Esophagus mucosa (tissue), 1 donor: ENCODE measurements at places on chromosomes 16 and 17.
A peak's percentile ranks its signal among the peaks of the same experiment; 100 is the strongest.

- ATAC-seq: no peak
Measured at GRCh38 chr17:81964081-81964849, 3.3 kb upstream of the NOTUM start.

- no peak for ATAC-seq
Measured at GRCh38 chr17:49946964-49947584, 21.9 kb upstream of the DLX4 start.

DNA sequence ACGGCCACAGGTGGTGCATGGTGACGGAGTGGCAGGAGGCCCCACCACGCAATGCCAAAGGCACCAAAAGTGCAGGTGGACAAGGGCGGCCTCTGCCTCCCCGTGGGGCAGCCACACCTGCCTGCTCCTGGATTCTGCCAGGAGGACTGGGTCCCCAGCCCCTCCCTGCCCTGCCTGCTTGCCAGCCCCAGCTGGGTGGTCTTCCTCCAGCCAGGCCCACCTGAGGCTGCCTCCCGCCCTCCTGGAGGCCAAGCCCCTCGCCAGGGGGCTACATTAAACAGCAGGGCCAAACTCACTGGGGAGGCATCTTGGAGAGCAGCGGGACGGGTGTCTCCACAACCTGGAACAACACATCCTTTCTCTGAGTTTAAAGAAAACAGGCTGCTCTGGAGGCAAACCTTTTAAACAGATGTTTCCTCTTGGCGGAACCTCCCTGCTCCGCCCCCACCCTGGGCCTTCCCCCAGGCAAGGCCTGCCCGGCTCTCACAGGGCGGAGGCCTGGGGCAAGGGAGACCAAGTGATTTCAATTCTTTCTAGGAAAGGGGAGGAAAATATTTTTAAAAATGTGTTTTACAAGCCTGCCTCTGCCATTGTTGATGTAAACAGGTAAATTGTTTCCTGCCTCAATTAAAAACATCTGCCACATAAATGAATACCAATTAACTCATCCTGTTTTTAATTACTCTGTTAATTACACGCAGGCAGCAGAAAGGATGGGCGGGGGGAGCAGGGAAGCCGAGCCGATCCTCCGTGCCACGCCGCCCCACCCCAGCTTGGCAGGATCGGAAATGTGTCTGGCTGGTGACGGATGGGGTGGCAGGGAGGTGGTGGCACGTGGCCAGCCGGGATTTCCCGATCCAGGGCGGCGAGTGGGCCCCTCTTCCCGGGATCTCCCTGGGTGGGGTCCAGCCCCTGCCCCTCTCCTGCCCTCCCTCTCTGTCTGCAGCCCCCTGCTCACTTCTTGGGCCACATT is 54.4 kb upstream of the PABPN1L start:
- ATAC-seq: peak; percentile 38

- no peak for ATAC-seq
Measured at GRCh38 chr17:16477255-16477654, 14.7 kb downstream of the LRRC75A start.

DNA sequence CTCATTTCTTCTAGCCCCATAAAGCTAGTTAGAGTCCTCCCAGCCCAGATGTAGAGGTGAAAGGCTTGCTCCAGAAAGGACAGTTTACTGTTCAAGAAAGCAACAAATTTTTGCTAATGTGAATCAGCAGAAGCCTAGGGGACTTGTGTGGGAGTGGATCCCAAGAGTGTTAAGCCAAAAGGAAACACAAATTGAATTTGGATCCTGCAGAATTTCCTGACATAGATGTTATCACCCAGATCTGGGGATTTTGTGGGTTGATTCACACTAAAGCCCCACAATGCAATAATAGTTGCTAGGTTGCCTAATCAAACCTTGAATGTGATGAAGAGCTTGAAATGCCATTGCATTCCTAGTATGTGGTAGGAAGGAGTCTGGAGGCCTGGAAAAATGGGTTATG is 135.2 kb upstream of the HS3ST3A1 start:
- no peak for ATAC-seq

DNA sequence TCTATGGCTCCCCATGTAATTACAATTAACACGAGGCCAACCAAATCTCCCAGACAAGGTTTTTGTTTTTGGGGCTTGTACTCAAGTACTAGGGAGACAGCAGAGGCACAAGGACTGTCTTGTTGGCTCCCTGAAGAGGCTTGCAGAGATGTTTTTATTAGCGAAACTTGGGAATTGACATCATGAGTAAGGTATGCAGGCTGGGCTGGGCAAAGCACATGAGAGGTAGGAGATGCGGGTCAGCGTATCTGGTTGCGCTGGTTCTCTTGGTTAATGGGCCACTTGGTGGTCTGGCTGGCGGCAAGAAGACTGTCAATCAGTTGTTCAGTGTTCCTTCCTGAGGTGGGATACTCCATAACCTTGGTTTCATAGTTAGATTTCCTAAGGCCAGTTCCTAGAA is 28.9 kb downstream of the LCMT1 start:
- no peak for ATAC-seq

- no peak for ATAC-seq
Measured at GRCh38 chr17:80080081-80080480, 21.3 kb upstream of the GAA start.

DNA sequence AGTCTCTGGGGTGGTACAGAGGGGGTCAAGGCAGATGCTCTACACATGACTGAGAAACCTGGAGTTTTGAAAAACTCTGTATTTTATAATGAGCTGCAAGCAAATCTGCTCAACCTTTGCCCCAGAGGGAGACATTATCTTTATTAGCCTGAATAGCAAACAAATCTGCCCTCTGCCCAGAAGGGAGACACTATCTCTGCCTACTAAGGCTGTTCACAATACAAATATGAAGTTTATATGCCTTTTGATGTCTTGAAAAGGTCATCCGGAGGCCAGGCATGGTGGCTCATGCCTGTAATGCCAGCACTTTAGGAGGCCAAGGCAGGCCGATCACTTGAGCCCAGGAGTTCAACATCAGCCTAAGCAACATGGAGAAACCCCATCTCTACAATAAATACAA is 11.0 kb upstream of the XYLT1 start:
- ATAC-seq: no peak

GRCh38 chr17:80002690-80003490 is 32.8 kb downstream of the TBC1D16 start:
- no peak for ATAC-seq

DNA sequence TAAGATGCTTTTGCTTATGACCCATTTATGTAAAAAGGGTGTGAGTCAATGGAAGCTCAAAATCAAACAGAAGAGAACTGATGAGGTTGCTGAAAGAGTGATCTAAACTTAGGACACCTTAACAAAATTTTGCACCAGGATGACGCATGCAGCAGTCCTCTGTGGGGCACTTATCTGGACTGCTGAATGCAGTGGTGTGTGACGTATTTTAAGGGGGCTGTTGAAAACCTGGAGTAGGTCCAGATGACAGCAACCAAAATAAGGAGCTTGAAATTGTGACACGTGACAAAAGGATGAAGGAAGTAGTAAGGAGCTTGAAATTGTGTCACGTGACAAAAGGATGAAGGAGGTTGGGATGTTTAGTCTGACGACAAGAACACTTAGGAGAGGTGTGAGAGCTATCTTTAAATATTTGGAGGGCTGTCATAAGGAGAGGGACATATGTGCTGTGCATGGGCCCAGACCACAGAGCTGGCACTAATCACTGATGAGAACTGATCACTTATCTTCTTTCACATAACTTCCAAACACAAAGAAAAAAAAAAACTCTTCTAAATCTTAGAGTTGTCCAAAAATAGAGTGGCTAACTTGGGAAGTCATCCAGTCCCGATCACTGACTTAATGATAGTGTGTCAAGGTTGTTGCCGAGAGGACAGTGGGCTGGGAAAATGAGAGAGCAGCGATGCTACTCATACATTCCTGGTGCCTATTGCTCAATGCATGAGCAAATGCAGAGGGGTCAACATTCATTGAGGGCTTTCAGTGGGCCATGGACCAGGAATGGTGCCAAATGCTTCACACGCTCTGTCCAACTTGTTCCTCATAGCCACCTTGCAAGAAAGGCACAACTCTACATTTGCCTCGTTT is 264.2 kb upstream of the ZFHX3 start:
- ATAC-seq: no peak

DNA sequence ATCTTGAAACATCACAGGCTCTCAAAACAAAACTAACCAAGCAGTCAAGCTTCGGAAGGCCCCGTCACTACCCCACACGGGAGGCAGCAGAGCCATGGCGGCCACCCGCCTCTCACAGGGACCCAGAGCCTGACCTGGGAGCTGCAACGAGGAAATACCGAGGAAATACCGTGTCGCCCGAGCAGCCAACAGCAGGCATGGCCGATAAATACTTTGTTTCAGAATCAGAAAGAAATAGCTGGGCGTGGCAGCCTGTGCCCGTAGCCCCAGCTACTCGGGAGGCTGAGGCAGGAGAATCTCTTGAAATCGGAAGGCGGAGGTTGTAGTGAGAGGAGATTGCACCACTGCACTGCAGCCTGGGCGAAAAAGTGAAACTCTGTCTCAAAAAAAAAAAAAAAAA is 6.9 kb downstream of the LMF1 start:
- no peak for ATAC-seq
